ENCODE measurements at places on chromosomes 16 and 17. TPM values are rescaled to one million over a fixed set of nuclear protein-coding genes. Genes with fewer than 3 reads are reported as not detected.

The CHAD gene
- total RNA-seq = not detected

The SAMD14 gene
- total RNA-seq = 1.4 TPM

The CCL11 gene
- total RNA-seq = not detected

The SHCBP1 gene
- 27.4 TPM for total RNA-seq

The CCL4 gene
- total RNA-seq = not detected

The HSPB9 gene
- not detected for total RNA-seq

The ALOX12B gene
- total RNA-seq = not detected

The CALCOCO2 gene
- total RNA-seq = 54.5 TPM

The PSME3 gene
- 85.0 TPM for total RNA-seq

The CCNF gene
- 25.2 TPM for total RNA-seq

The MEOX1 gene
- total RNA-seq = not detected

The PITPNM3 gene
- total RNA-seq = 1.1 TPM

The DNAI2 gene
- not detected for total RNA-seq

The TLCD3B gene
- 1.2 TPM for total RNA-seq

The CCL16 gene
- not detected for total RNA-seq

The HS3ST2 gene
- not detected for total RNA-seq

The MGAT5B gene
- total RNA-seq = under 0.01 TPM

The MYH2 gene
- total RNA-seq = under 0.01 TPM

The CHRNB1 gene
- total RNA-seq = 3.5 TPM

The CYBA gene
- total RNA-seq = 321 TPM
